ENCODE measurements at places on chromosomes 1 and 21.

GRCh38 chr1:162213281-162213912 lies 143.9 kb downstream of the NOS1AP start:
- no peak for DNase-seq

- DNase-seq = no peak
Observed at GRCh38 chr1:109094377-109094803, 3.8 kb downstream of the TMEM167B start.

DNA sequence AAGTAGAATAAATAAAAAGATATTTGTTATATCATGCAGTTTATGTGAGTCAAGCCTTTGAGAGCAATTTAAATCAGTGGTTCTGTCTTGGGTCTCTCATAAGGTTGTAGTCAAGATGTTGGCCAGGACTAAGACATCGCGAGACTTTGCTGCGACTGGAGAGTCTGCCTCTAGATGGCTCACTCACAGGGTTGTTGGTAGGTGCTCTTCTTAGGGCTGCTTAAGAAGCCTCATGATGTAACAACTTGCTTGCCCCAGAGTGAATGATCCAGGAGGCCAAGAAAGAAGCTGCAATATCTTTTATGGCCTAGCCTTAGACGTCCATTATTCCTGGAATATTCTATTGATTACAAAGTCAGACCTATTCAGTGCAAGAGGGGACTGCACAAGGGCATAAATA lies 73.1 kb upstream of the CACHD1 start:
- no peak for DNase-seq

- no peak for DNase-seq
Observed at GRCh38 chr21:44805226-44805625, 3.6 kb upstream of the UBE2G2 start.

GRCh38 chr1:160756849-160757201 lies 17.8 kb downstream of the SLAMF7 start:
- DNase-seq = no peak

- DNase-seq = no peak
Observed at GRCh38 chr1:227913764-227914721, 33.7 kb downstream of the WNT9A start.

- DNase-seq = no peak
Observed at GRCh38 chr1:1432951-1433803, 2.3 kb upstream of the VWA1 start.

DNA sequence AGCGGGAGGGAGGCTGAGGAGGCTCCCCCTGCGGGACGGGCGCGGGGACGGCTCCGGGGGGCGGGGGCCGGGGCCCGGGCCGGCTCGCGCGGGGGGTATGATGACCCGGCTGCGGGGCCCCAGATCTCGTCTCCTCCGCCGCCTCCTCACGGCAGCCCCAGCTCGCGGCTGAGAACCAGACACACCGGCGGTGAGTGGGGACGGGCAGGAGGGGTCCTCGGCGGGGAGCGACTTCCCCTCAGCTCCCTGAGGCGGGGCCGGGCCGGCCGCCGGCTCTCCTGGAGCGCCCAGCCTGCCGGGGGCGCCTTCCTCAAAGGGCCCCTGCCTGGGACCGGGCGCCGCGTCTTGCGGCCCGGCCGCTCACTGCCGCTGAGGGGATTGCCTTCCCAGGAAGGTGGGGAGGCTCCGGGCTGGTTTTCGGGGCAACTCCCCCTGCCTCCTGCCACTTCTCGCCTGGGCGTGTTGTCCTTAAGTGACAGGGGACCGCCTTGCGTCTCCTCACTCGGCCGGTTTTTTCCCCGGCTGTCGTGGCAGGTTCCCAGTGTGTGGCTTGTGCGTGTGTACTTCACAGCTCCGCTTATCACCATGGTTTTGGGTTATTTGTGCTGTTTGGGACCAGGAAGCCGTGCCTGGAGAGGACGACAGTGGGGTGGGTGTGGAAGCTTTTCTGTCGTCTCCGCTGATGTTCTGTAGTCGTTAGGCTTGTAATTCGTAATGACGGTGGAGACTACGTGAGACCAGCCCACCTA lies 800 bp downstream of the HIPK1 start:
- peak; percentile 83 for DNase-seq

GRCh38 chr1:158283965-158284364 lies 5.8 kb upstream of the CD1C start:
- no peak for DNase-seq

DNA sequence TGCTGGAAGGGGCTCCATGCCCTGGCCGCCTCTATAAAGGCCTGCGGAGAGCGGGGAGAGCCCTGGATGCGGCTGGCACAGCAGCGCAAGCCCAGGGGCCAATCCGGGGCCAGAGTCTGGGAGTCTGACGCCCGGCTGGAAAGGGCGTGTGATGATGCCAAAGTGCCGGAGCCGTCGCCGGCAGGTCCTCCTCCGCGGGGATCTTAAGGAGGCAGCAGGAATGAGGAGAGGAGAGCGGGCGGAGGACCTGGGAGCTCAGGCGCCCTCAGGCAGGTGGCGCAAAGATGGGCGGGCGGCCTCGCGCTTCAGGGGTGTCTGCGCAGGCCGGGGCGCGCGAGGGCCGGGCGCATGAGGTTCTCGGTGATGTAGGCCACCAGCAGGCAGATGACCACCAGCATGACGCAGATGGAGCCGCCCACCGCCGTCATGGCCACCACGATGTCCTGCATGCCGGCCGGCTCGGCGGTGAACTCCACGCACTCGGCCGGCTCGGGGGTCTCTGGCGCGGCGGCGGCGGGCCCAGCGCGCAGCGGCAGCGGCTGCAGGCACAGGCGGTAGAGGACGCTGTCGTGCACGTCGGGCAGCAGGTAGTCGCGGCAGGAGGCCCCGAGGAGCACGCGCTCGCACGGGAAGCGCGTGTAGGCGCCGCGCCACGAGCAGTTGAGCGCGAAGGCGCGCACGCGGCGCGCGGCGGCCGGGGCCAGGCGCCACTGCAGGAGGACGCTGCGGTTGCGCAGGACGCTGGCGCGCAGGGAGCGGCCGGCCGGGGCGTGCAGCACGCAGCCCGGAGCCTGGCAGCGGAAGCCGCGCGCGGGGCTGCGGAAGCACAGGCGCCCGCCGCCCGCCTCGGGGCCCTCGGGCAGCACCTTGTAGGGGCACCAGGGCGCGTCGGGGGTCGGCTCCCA lies 653 bp downstream of the FNDC10 start:
- peak; percentile 43 for DNase-seq

- no peak for DNase-seq
Observed at GRCh38 chr21:39319814-39320332, 6.4 kb upstream of the BRWD1 start.

GRCh38 chr1:17229379-17229778 lies 19.5 kb upstream of the PADI3 start:
- no peak for DNase-seq

- no peak for DNase-seq
Observed at GRCh38 chr1:3541936-3542335, 69.4 kb downstream of the MEGF6 start.

GRCh38 chr1:23444104-23444533 lies 19.6 kb upstream of the TCEA3 start:
- DNase-seq = no peak

- DNase-seq = no peak
Observed at GRCh38 chr1:32773764-32774463, 43.2 kb downstream of the YARS1 start.

DNA sequence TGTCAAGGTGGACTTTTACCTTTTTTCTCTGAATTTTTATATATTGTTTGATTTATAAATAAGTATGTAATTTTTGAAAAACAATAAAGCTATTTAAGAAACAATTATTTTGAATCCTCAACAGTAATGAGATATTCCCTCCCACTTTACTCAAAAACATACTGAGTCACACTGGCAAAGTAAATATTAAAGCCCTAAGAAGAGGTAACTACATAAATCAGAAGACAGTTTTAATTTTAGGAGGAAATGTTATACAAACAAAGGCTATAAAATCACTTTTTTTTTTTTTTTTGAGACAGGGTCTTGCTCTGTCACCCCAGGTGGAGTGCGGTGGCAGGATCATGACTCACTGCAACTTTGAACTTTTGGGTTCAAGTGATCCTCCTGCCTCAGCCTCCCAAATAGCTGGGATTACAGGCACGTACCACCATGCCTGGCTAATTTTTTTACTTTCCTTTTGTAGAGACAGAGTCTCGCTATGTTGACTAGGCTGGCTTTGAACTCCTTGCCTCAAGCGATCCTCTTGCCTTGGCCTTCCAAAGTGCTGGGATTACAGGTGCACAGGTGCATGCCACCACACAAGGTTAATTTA lies 36.2 kb downstream of the ZSWIM5 start:
- no peak for DNase-seq

DNA sequence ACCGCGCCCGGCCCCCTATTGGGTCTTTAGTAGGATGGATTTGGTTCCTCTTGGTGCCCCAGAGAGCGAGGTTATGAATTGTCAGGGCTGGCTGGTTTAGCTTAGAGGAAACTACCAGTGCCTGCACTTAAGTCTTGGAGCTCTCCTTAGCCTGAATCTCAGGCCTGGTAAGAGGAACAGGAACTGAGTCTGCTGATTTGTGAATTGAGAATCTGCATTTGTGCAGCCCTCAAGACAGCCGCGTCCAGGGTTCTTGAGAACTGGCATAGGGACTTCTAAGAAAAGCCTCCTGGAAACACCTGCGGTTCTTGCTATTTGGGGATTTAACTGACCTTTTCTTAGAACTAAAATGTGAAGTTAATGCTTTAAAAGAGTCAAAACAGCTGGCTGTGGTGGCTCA lies 1.7 kb downstream of the NECAP2 start:
- no peak for DNase-seq

DNA sequence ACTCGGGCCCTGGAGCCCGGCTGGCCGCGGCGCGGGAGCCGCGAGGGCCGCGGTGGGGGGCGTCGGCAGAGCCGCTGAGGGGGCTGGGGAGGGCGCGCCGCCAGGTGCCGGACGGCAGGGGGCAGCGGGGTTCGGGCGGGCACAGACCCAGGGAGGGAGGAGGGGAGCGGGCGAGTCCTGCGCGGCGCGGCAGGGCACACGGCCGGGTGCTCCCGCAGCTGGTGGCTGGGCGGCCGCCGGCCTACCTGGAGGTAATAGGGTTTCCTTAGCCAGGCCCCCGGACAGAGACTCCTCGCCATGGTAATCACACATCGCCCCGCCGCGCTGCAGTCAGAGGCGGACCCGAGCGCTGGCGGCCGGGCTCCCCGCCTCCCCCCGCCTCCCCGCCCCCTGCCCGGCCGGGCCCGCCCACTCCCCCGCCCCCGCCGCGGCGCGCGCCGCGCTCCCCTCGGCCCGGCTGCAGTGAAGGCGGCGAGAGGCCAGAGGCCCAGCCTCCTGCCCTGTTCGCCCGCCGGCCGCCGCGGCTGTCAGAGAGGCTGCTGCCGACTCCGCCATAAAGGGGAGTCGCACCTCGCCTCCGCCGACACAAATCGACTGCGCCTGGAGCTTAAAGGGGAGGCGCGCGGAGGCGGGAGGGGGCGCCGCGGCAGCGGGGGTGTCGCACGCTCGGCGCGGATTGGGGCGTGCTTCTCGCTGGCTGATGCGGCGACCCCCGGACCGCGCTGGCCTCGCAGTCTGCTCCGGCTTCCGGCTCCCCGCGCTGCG lies at the start of gene DIPK1A:
Gene DIPK1A, minus strand, starts transcription at position 332 of the 765 bp plus-strand sequence. Its CDS starts 33 bp downstream, at position 299.
- peak; percentile 83 for DNase-seq

DNA sequence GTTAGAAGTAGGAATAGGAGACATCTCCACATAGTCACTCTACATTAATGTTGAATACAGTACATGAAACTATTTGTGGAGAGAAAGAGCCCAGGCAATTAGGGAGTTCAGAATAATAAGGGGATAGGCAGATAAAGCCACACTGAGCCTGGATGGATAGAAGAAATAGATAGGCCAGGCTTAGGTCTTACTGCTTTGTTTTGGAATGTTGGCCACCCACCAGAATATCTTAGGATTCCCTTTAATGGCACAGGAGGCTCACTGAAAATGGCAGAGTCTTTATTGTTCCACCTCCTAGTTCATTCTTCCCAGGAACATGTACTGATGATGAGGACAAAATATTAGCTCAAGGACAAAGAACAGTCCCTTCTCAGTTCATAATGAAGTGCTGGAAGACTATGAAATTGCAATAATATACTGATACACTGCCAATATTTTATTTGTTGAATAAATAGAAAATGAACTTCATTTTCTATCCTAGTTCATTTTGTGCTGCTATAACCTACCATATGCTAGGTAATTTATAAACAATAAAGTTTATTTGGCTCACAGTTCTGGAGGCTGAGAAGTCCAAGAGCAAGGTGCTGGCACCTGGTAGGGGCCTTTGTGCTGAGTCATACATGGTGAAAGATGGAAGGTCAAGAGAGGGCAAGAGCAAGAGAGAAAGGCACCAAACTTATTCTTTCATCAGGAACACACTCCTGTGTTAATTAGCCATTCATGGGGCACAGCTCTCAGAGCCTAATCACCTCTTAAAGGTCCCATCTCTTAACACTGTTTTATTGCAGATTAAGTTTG lies 87.3 kb downstream of the TBX15 start:
- no peak for DNase-seq

GRCh38 chr1:17458794-17459193 lies 19.3 kb upstream of the RCC2 start:
- no peak for DNase-seq

All from stimulated activated naive CD8-positive, alpha-beta T cell treated with anti-CD3 and anti-CD28 coated beads, Interleukin-15, amount 100 ng/mL, for 72 hours (primary cell).